ENCODE measurements at places on chromosomes 12 and 14. TPM values are rescaled to one million over a fixed set of nuclear protein-coding genes. Genes with fewer than 3 reads are reported as not detected.

DNA sequence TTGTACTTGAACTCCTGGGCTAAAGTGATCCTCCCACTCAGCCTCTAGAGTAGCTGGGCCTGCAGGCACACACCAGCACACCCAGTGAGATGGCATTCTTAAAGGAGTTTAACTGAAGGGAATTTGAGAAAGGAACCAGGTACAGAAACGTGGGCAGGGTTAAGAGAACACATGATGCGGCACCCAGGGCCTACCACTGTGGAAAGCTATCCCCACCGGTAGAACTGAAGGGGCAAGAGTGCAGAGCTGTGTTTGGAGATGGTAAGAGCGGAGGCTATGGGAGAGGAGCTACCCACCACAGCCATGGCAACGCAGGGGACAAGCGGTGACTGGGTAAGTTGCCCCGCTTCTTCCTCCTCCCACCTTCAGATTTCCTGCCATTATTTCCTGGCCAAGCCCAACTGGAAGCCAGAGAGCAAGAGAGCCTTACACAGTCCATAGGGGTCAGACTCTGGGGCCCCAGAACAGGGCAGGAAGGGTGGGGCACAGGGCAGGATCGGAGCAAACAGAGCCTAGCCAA, 46.5 kb downstream of the SOCS2 start:
- no peaks in the 10 kb centered on the region for H3K27me3 ChIP-seq
- no peaks in the 10 kb centered on the region for H3K4me1 ChIP-seq
- DNase-seq: no peak
- H3K36me3 ChIP-seq: no peaks in the 10 kb centered on the region
- no peak overlapping the region for H3K27ac ChIP-seq
- H3K4me3 ChIP-seq: no peak overlapping the region

DNA sequence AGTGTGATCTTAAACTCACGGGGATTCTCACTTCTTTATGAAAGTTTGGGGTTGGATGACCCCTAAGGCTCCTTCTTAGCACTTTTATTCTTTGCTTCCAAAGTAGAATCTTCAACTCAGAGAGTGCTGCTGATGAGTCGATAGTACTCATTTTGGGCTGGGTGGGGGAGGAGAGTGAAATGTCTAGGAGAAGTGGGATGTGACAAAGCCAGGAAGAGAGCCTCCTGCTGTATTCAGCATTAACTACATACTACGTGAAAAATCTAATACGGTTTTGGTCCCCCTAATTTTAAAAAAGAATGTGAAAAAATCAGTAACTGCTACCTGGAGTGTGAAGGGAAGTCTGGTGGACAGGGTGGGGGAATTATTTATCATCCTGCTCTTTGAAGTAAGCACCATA, 148.3 kb downstream of the SAMD4A start:
- H3K4me3 ChIP-seq: no peak overlapping the region
- no peak overlapping the region for H3K27ac ChIP-seq
- H3K36me3 ChIP-seq: peaks cover 4% of the 10 kb centered on the region

DNA sequence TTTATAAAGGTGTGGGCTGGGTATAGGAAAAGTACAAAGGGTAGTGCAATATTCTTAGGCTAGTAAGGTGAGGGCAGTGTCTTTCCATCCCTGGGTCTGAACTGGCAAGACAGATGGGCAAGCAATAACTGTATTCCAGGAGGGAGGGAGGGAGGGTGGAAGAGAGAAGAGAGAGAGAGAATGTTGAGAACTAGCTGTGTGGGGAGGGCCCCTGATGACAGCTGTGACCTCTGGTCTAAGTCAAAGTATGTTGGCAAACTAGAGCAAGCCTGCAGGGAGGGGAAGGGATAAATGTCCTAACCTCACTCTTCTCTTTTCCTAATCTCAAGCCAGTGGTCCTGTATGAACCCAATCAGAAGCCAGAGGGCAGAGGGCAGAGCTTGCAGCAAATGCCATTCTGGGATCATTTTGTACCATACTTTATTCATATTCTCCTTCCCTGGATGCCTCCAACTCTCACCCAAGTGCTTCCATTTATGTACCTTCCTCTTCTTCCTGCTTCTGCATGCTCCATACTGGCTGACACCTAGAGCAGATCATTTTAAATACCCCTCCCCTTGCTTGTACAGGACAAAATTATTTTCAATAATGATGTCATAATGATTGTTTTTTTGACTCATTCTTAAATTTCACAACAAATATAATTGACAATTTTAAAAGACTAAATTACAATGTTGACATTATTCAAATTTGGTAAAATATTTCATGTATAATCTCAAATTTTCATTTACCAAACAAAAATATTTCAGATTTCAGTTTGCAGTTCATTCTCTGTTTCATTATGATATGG, 75.9 kb downstream of the AKAP6 start:
- H3K4me3 ChIP-seq: no peak overlapping the region
- H3K27ac ChIP-seq: no peak overlapping the region
- H3K27me3 ChIP-seq: peaks cover 9% of the 10 kb centered on the region

DNA sequence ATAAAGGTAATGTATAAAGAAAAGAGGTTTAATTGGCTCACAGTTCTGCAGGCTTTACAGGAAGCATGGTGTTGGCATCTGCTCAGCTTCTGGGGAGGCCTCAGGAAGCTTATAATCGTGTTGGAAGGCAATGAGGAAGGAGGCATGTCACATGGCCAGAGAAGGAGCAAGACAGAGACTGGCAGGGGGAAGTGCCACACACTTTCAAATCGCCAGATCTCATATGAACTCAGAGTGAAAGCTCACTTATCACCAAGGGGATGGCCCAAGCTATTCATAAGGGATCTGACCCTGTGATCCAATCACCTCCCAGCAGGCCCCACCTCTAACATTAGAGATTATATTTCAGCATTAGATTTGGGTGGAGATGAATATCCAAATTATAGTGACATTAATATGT, 26.3 kb downstream of the LDHB start:
- no peaks in the 10 kb centered on the region for H3K27me3 ChIP-seq
- H3K4me1 ChIP-seq: peaks cover 3% of the 10 kb centered on the region
- H3K27ac ChIP-seq: no peak overlapping the region
- no peak for DNase-seq

DNA sequence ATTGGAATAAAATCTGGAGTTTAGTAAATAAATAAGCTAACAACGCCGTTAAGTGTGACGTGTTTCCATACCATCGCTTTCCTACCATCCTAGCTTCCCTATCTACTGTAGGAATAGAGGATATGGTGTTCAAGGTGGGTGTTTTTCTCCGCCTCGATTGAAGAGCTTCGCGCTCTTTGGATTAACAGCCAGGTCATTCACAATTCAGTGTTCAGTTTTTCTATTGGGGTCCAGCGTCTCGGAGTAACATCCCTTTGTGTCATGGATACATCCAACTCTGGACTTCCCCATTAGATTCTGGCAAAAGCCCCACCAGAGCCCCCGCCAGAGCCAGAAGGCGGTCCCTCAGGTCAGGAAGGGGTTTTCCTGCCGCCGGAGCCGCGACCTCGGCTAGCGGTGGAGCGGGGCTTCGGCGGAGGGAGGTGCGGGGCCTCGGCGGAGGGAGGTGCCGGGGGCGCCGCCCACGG, 1.2 kb upstream of the SRGAP1 start:
- no peak for DNase-seq
- no peaks in the 10 kb centered on the region for H3K36me3 ChIP-seq
- peaks cover 16% of the 10 kb centered on the region for H3K27me3 ChIP-seq
- H3K4me3 ChIP-seq: peak overlapping the region; percentile 68
- peaks cover 8% of the 10 kb centered on the region for H3K4me1 ChIP-seq

- H3K4me1 ChIP-seq: no peaks in the 10 kb centered on the region
- no peak overlapping the region for H3K27ac ChIP-seq
- no peaks in the 10 kb centered on the region for H3K27me3 ChIP-seq
- H3K4me3 ChIP-seq: no peak overlapping the region
Observed at GRCh38 chr12:38838056-38838850, 67.1 kb downstream of the CPNE8 start.

DNA sequence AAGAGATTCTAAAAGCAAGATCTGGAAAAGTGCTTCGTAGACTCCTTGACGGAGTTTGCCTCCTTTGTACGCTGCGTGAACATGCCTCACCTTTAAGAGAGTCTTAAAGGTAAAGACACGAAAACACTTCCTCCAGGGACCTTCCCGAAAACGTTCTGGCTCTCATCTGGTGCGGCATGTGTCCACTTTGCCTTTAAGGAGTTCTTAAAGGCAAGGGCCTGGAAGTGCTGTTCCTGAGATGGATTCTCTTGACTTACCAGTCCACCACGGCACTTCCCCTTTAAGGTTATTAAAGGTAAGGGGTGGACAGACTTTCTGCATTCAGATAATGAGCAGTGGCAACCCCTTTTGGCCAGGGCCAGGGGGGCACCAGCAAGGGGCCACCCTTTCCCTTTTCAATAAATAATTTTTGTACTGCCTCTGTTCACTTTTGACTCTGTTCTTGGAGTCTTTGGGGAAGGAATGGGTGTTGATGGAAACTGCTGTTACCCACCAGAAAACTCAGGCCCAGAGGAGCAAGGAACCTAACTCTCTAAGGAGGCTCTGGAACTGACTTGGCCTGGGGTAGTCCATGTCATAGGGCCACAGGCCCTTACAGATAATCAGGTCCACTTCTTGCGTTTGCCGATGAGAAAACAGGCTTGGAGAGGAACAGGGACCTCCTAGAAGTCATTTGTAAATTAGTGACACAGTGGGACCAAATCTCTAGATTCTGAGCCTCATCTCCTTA, 4.4 kb downstream of the REM2 start:
- H3K36me3 ChIP-seq: peaks cover 5% of the 10 kb centered on the region
- H3K4me3 ChIP-seq: peak overlapping the region; percentile 93
- no peaks in the 10 kb centered on the region for H3K27me3 ChIP-seq

DNA sequence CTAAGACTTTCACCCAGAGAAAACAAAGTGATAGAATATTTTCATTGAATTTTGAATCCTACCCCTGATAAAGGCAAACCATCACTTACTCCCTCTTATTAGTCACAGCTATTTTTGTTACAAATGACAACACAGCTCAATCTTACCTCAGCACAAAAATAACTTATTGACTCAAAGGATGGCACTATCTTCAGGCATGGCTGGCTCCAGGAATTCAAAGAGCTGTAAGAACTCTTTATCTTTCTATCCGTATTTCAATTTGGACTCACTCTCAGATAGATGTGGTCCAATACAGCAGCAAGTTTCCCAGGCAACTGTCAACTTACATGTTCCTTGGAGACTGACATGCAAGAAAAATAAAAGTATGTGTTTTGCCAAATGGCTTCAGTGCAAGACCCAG, 709.4 kb upstream of the MDGA2 start:
- no peak overlapping the region for H3K4me3 ChIP-seq
- H3K27me3 ChIP-seq: no peaks in the 10 kb centered on the region
- H3K4me1 ChIP-seq: no peaks in the 10 kb centered on the region
- DNase-seq: no peak
- H3K36me3 ChIP-seq: no peaks in the 10 kb centered on the region

GRCh38 chr12:126907900-126908764, 1358.8 kb upstream of the TMEM132C start:
- DNase-seq: no peak
- no peak overlapping the region for H3K27ac ChIP-seq
- no peaks in the 10 kb centered on the region for H3K36me3 ChIP-seq
- no peak overlapping the region for H3K4me3 ChIP-seq
- H3K27me3 ChIP-seq: peaks cover 16% of the 10 kb centered on the region

- no peak overlapping the region for H3K27ac ChIP-seq
- H3K27me3 ChIP-seq: peaks cover 14% of the 10 kb centered on the region
- DNase-seq: no peak
- H3K4me1 ChIP-seq: peaks cover 4% of the 10 kb centered on the region
- no peak overlapping the region for H3K4me3 ChIP-seq
Observed at GRCh38 chr14:23185063-23185462, 1.6 kb upstream of the SLC7A8 start.

- no peak for DNase-seq
- H3K4me3 ChIP-seq: no peak overlapping the region
- peaks cover 2% of the 10 kb centered on the region for H3K36me3 ChIP-seq
- no peak overlapping the region for H3K27ac ChIP-seq
- H3K4me1 ChIP-seq: peaks cover 6% of the 10 kb centered on the region
Observed at GRCh38 chr14:96989306-96989705, 192.1 kb downstream of the VRK1 start.

DNA sequence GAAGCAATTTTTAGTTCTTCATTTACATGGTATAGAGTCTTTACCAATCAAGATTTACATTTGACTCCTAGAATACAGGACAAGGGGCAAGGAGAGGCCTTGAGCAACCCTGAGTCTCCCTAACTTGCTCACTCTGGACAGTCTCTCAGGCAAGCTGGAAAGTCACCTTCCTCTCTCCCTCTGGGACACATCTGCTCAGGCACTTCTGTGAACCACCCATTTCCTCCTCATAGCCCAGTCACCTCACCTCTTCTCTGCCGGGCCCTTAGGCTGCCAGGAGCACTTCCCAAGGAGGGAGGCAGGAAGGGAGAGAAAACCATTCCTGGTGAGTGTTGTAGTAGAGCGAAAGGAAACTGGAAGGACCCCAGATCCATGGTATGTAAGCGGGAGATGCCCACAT, 202.8 kb downstream of the TTC7B start:
- peaks cover 4% of the 10 kb centered on the region for H3K27me3 ChIP-seq
- DNase-seq: no peak
- no peaks in the 10 kb centered on the region for H3K36me3 ChIP-seq
- peaks cover 4% of the 10 kb centered on the region for H3K4me1 ChIP-seq
- no peak overlapping the region for H3K4me3 ChIP-seq

- H3K27me3 ChIP-seq: no peaks in the 10 kb centered on the region
- peaks cover 39% of the 10 kb centered on the region for H3K4me1 ChIP-seq
Observed at GRCh38 chr12:12551115-12551514, 11.5 kb downstream of the DUSP16 start.

- no peaks in the 10 kb centered on the region for H3K4me1 ChIP-seq
- no peak overlapping the region for H3K4me3 ChIP-seq
- no peak for DNase-seq
- H3K27me3 ChIP-seq: peaks cover 23% of the 10 kb centered on the region
Observed at GRCh38 chr14:72256055-72256454, 323.8 kb downstream of the RGS6 start.

GRCh38 chr12:47189728-47190127, 110.0 kb upstream of the AMIGO2 start:
- no peak overlapping the region for H3K4me3 ChIP-seq
- no peak for DNase-seq
- peak overlapping the region; percentile 75 for H3K27ac ChIP-seq
- peaks cover 67% of the 10 kb centered on the region for H3K4me1 ChIP-seq

- DNase-seq: no peak
- H3K4me1 ChIP-seq: peaks cover 11% of the 10 kb centered on the region
- no peak overlapping the region for H3K4me3 ChIP-seq
- no peaks in the 10 kb centered on the region for H3K36me3 ChIP-seq
- no peak overlapping the region for H3K27ac ChIP-seq
- H3K27me3 ChIP-seq: peaks cover 6% of the 10 kb centered on the region
Observed at GRCh38 chr12:90829044-90829443, 125.9 kb downstream of the CCER1 start.

- no peak overlapping the region for H3K27ac ChIP-seq
- peaks cover 25% of the 10 kb centered on the region for H3K27me3 ChIP-seq
- peaks cover 17% of the 10 kb centered on the region for H3K4me1 ChIP-seq
- DNase-seq: no peak
- H3K36me3 ChIP-seq: no peaks in the 10 kb centered on the region
Observed at GRCh38 chr12:48861111-48861510, 4.6 kb downstream of the RND1 start.

RIMKLB gene
- total RNA-seq: 15.1 TPM

SSTR1 gene
- not detected for total RNA-seq

GPR135 gene
- total RNA-seq: 1.7 TPM

ACRBP gene
- total RNA-seq: 3.4 TPM

PLEK2 gene
- total RNA-seq: 2.1 TPM

TAS2R8 gene
- total RNA-seq: not detected

ADCK1 gene
- total RNA-seq: 5.1 TPM

ETV6 gene
- total RNA-seq: 60.6 TPM

SLC10A1 gene
- not detected for total RNA-seq

Measured in T-helper 17 cell (primary cell).